ENCODE measurements at places on chromosomes 13 and 19. TPM values are rescaled to one million over a fixed set of nuclear protein-coding genes. Genes with fewer than 3 reads are reported as not detected.

DNA sequence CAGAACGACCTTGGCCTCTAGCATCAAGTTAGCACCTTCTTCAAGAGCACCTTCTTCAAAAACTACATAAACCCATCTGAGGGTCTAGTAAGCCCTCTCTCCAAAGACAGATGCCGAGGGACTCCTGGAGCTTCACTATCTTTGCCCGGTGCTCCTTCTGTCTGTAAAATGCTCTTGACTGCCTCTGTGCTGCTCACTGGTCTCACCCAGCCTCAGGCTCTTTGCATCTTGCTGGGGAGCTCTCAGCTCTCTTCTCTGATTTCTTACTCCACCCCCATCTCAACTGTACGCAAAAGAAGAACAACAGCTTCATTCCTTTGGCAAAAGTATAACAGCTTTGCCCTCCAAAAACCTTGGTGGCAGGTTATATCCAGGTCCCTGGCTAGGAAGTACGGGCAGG lies 404.2 kb downstream of the KLF12 start:
- DNase-seq = no peak

DNA sequence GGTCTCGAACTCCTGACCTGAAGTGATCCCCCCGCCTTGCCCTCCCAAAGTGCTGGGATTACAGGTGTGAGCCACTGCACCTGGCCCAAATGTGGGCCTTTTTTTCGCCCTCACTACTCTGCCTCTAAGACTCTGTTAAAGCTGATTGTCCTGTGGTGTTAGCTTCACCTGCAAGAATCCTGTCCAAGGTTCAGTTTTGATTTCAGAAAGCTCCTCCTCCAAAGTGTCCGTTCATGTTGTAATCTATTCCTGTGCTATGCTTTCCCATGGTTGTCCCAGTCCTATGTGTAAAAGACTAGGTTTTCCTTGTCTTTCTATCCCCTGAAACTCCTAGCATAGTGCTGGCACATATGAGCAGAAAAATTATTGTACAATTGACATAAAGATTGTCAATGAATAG lies 440.9 kb downstream of the KLF5 start:
- DNase-seq = no peak

GRCh38 chr13:103188713-103189326 lies 122.6 kb upstream of the SLC10A2 start:
- DNase-seq = no peak

The NRTN gene
- total RNA-seq = 9.3 TPM

All from right lobe of liver (tissue), 6 donors.